ENCODE measurements at places on chromosomes 2 and 18.

DNA sequence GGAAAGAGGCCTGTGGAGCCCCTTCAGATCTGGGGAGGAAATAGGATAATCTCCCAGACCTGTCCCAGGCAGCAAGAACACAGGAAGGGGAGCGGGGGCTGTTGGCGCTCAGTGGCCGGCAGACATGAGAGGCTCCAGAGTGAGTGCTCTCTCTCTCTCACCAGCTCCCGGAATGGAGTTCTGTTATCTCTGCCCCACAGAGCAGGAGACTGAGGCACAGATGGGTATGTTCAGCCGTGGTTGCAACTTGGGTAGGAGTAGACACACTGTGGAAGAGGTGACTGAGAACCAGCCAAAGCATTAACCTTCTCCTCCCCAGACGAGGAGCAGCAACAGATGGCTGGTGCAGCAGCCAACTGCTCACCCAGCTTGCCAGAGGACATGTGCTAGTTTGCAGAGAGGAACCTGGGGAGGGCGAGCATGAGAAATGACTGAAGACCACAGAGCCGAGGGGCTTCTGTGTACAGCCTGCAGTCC lies 82.0 kb downstream of the NRP2 start:
- H3K27me3 ChIP-seq = peaks cover 11% of the 10 kb centered on the region
- no peak overlapping the region for H3K4me3 ChIP-seq
- peaks cover 3% of the 10 kb centered on the region for H3K4me1 ChIP-seq
- H3K27ac ChIP-seq = peak overlapping the region; percentile 48

- H3K27ac ChIP-seq = no peak overlapping the region
- DNase-seq = no peak
- H3K4me3 ChIP-seq = no peak overlapping the region
- no peaks in the 10 kb centered on the region for H3K27me3 ChIP-seq
Observed at GRCh38 chr18:51890762-51891161, 449.2 kb upstream of the DCC start.

GRCh38 chr2:212359425-212360067 lies 179.1 kb downstream of the ERBB4 start:
- no peaks in the 10 kb centered on the region for H3K27me3 ChIP-seq
- DNase-seq = no peak
- no peaks in the 10 kb centered on the region for H3K36me3 ChIP-seq
- H3K4me3 ChIP-seq = no peak overlapping the region
- no peaks in the 10 kb centered on the region for H3K4me1 ChIP-seq
- H3K27ac ChIP-seq = no peak overlapping the region

- no peak overlapping the region for H3K4me3 ChIP-seq
- peaks cover 8% of the 10 kb centered on the region for H3K27me3 ChIP-seq
- DNase-seq = no peak
- no peaks in the 10 kb centered on the region for H3K4me1 ChIP-seq
- H3K36me3 ChIP-seq = no peaks in the 10 kb centered on the region
Observed at GRCh38 chr2:69073928-69074570, 61.1 kb downstream of the ANTXR1 start.

All from naive thymus-derived CD8-positive, alpha-beta T cell (primary cell).